Stimulated activated CD4-positive, alpha-beta T cell treated with anti-CD3 and anti-CD28 coated beads, Interleukin-15, amount 100 ng/mL, for 1 hour (primary cell): ENCODE measurements at places on chromosomes 12 and 14.

- DNase-seq, result no peak
Measured at GRCh38 chr12:57452181-57452936, 2.7 kb upstream of the INHBE start.

GRCh38 chr14:37903343-37904191 is 304.1 kb upstream of the SSTR1 start:
- DNase-seq, result no peak

- DNase-seq, result no peak
Measured at GRCh38 chr12:47207829-47208248, 128.1 kb upstream of the AMIGO2 start.

GRCh38 chr14:92470215-92470614 is 43.4 kb upstream of the RIN3 start:
- no peak for DNase-seq

- no peak for DNase-seq
Measured at GRCh38 chr14:71117839-71118743, 210.8 kb downstream of the PCNX1 start.

DNA sequence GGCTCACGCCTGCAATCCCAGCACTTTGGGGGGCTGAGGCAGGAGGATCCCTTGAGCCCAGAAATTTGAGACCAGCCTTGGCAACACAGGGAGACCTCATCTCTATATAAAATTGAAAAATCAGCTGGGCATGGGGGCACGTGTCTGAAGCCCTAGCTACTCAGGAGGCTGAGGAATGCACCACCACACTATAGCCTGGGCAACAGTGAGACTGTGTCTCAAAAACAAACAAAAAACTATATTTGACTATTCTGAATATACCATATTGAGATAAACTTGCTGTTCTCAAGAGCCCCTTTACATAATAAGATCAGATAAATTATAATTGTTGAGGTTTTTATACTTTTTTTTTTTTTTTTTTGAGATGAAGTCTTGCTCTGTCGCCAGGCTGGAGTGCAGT is 44.9 kb upstream of the SRP54 start:
- DNase-seq, result no peak

DNA sequence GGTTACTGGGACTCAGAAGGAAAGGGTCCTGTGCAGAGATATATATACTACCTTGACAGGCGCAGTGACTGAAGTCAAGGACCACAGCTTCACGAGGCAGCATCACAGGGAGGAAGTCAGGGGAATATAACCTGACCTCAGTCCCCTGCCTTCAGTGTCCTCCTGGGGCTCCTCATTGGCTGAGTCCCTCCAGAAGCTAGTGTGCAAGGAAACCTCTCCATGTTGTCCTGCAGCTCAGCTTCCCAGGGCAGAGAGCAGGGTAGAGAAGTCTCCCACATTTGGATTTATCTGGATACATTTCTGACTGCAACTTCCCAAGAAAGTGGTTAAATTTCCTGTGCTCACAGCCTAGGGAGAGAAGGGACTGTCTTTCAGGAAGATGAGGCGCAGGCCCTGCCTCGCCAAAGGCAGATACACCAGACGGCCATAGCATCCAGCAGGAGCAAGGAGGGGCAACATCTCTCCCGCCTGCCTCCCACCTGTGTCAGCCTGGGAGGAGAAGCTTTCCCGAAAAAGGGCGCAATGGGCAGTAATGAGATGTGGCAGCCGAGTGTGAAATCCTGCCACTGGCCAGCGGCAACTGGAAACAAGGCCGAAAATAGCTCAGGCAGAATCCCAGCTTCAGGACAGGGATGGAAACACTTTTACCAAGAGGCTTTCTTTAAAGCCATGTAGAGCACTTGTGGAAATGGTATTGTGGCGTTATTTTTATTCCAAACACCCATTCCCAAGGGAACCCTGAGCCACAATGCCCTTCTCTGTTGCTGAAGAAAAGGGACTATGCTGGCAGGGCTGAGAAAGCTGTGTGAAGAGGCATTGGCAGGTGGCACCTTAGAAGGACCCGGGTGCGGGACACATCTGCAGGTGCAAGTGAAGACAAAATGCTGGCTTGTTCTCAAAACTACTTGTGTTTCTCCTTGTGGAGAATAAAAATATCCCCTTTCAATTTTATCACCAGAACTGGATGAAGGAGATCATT is 54.9 kb upstream of the HIF1A start:
- no peak for DNase-seq

- DNase-seq, result no peak
Measured at GRCh38 chr12:3510597-3510996, 19.6 kb downstream of the PRMT8 start.

GRCh38 chr12:25194722-25195055 is 271 bp downstream of the DNAI7 start:
- DNase-seq, result no peak

- DNase-seq, result no peak
Measured at GRCh38 chr12:63894132-63894531, 49.6 kb downstream of the SRGAP1 start.

DNA sequence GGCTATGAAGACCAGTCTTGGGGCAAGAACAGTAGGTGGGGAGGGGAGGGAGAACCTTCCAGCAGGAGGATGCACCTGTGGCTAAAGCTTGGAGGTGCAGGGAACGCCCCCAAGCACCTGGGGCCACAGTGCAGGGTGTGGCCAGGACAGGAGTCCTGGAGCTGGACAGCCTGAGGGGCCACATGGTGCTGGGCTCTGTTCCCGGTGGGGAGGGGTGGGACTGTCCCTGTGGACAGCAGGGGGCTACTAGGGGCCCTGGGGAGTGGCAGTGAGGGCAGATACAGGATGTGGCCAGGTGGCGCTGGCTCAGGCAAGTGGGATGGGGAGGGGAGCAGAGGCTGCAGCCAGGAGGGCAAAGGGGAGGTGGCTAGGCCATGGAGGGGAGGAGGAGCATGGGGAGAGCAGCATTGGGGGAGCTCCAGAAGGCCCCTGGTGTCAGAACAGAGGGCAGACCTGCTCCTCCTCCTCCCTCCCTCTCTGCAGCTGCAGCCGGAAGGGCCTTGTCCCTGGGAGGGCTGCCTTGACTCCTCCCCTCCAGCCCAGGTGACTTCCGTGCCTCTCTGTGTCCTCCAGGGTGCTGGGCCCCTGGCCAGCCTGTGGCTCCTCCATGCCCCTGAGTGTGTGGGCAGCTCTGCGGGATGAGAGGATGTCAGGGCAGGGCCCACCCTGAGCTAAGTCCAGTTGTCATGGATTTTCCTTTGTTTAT is 68.4 kb upstream of the DLK1 start:
- DNase-seq, result no peak

GRCh38 chr14:83355609-83356008 is 1822.0 kb upstream of the SEL1L start:
- DNase-seq, result no peak

- no peak for DNase-seq
Measured at GRCh38 chr14:92143309-92143708, 21.5 kb downstream of the CPSF2 start.

DNA sequence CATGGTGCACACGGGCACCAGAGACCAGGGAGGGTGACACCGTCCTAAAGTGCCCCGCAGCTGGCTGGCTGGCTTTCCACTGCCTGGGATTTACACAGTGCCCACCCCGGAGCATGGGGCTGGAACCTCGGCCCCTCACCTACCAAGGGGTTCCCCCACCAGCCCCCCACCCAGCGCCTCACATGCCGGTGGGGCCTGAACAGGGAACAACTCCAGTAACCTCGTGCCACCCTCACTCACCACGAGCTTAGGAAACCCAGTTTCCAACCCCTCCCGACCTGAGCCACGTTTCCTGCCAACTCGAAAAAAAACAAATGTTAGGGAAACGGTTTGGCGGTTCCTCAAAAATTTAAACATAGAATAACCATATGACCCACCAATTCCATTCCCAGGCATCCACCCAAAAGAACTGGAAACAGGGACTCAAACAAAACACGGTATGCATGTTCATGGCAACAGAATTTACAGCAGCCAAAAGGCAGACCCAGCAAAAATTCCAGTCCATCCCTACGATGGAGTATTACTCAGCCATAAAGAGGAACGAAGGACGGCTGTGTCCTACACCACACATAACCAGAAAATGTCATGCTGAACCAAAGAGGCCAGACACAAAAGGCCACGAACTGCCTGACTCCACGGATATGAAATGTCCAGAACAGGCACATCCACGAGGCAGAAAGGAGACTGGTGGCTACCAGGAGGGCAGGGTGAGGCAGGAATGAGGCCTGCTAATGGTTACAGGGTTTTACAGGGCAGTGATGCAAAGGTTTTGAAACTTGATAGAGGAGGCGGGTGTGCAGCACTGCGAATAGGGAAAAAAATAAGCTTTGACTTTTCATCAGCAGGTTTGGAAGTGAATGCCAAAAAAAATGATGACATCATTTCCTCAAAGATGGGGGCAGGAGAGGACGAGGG is 68.9 kb downstream of the NCOR2 start:
- DNase-seq, result no peak

DNA sequence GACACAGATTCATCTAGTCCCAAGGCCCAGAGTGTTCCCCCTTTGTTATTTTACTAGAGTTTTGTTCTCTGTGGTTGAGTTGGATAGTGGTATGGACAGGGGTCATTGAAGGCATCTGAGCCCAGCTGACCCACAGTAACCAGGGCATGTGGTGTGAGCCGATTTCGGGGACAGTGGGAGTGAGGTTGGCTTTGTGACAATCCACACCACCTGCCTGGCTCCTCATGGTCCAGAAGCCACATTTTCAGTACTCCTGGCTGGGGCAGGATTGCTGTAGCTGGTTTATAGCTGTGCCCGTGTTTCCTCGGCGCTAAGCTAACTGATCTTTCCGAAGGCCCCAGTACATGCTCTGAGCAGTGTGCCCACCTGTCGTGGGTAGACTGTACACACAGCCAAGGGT is 116.0 kb downstream of the TSPAN9 start:
- no peak for DNase-seq

DNA sequence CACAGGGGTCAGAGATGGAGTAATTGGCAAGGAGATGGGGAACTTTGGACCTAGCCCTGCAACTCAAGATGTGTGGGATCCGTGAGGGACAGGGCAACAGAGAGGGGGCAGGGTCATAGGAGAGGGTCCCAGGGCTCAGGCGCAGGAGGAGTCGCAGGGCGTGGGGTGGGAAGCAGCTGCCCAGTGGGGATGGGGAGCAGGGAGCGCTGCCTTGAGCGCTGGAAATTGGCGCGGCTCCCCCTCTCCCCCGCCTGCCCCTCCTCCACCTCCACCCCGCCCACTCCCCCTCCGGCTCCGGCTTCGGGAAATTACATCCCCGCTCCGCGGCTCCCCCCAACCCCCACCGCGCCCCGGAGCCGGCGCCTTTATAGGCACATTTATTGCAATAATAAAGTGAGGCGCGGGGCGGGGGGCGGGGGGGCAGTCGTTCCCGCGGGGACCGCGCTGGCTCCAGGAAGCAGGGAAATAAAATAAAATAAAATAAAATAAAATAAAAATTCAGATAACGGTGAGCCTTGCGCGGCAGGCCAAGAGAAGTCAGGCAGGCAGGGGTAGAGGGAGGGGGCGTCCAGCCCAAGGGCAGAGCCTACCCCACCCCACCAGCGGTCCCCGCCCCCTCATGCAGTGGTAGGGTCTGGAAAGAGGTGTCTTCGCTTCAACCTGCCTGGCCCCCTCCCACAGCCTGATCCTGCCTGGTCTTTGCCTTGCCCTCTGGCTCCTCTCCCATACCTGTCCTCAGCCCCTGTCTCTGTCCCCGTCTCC is 3.6 kb downstream of the NXPH4 start:
- no peak for DNase-seq

DNA sequence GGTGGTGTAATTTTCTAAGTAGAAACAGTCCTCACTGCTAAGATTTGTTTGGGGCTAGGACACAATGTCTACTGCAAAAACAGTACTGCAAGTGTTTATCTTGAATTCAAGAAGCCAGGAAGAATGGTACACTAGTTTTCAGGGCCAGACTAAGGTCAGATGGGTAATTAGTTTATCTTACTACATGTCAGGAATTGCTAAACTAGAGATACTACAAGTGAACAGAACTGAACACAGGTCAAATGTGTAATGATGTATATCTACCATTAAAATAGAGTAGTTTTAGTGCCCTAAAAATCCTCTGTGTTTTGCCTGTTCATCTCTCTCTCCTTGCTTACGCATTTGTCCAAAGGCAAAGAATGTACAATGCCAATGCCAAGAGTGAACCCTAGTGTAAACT is 2.3 kb upstream of the RPL41 start:
- DNase-seq, result no peak

- no peak for DNase-seq
Measured at GRCh38 chr12:10783252-10783651, 19.2 kb downstream of the TAS2R7 start.

GRCh38 chr12:32253154-32253790 is 146.1 kb upstream of the FGD4 start:
- DNase-seq, result no peak

GRCh38 chr14:95445676-95446075 is 70.8 kb downstream of the SYNE3 start:
- DNase-seq, result no peak

DNA sequence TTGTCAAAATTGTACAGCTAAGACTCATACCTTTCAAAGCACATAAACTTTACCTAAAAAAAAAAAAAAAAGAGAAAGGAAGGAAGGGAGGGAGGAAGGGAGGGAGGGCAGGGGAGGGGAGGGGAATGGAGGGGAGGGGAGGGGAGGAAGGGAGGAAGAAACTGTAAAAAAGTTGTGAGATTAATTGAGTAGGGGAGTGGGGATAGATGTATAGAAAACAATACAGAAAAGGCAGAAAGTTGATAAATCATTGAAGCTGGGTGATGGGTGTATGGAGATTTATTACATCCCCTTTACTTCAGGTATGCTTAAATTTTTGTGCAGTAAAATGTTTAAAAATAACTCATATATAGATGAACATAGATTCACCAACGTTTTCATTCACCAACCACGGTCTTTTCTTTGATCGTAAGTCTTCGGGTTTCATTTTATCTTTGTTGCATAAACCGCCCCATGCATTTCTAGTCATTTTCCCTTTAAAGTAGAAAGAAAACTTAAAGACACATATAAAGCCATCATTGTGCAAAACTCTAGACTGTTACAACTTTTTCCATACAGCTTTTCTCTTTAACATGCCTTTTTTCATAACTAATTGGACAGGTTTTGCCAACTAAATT is 191.2 kb upstream of the KRR1 start:
- DNase-seq, result no peak

DNA sequence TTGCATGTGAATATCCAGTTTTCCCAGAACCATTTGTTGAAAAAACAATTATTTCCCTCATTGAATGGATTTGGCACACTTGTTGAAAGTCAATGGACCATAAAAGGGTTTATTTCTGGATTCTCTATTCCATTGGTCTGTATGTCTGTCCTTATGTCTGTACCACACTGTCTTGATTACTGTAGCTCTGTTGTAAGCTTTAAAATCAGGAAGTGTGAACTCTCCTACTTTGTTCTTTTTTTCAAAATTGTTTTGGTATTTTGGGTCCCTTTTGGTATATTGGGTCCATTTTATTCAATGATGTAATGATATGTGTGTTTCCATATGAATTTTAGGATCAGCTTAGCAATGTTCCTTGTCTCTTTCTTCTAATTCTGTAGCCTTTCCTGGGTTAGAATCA is 64.8 kb downstream of the PPP2R5C start:
- DNase-seq, result no peak

- peak; percentile 11 for DNase-seq
Measured at GRCh38 chr14:21748869-21749303, 75.3 kb upstream of the OR4E1 start.

DNA sequence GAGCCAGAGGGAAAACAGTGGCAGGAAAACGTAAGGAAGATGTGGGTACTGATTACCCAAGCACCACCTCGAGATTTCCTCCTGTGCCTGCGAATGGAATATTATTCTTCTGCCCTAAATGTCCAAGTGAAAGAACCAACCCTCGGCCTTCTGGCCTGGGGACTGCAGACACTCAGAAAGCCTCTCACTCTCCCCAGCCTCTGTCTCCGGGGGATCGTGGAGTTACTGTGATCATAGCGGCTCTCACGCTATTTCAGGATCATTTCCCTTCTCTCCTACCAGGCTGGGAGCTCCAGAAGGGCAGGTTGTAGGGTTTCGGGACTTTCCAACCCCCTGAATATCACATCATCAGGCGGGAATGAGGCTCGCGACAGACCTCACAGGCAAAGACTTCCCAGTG is 68.9 kb downstream of the KDM2B start:
- no peak for DNase-seq
